Omental fat pad (tissue), 4 donors: ENCODE measurements at places on chromosomes 6 and 20. TPM values are rescaled to one million over a fixed set of nuclear protein-coding genes. Genes with fewer than 3 reads are reported as not detected.

Gene CD109
- total RNA-seq, result 16.3 TPM

Gene FERMT1
- 1.1 TPM for total RNA-seq

- DNase-seq, result no peak
Observed at GRCh38 chr6:164665328-164665727, 644.1 kb downstream of the C6orf118 start.

GRCh38 chr20:63471002-63471716 lies 1.3 kb downstream of the KCNQ2 start:
- DNase-seq, result no peak

DNA sequence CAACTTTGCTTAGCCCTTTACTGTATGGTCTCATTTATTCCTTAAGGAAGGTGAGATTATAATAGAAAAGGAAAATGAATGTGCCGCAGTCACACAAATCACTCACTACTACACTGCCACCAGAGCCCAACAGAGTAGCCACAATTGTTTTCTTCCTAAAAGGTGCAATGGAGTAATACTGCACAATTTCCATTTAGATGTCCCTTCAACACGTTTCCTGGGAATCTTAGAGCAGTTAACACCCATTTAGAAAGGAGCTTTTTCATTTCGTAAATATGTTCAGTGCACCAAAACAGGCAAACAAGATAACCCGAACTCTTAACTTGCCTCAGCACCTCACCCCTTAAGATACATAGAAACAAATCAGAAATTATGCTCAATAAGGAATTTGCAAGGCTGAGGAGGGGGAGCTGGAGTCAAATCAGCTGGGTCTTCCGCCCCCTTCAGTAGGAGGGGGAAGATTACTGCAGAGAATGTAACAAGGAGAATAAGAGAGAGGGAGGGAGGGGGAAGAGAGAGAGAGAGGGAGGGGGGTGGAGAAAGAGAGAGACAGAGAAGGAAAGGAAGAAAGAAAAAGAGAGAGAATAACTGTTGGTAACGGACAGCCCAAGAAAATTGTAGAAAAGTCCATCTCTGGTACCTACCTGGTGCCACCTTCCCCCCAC lies 155.5 kb downstream of the BCAS1 start:
- DNase-seq, result no peak

GRCh38 chr6:27374824-27375612 lies 13.5 kb upstream of the ZNF391 start:
- DNase-seq, result no peak
